ENCODE measurements at places on chromosomes 2 and 18.

- DNase-seq, result no peak
Measured at GRCh38 chr2:46009772-46010171, 287.4 kb upstream of the EPAS1 start.

DNA sequence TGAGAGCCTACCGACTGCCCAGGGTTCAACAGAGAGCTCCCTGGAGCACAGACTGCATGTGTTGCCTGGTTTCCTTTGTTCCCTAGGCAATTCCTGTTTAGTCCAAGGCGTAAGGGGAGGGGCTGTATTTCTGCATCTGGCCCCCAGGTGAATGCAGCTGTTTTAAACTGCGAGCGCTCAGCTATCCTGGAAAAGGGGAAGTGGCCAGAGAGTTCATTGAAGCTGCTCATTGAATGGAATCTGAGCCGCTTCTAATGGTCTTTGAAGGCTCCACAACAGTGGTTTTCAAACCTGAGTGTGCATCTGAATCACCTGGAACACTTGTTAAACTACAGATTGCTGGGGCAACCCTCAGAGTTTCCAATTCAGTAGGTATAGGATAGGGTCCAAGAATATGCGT, 18.1 kb downstream of the MAPK4 start:
- no peak for DNase-seq

DNA sequence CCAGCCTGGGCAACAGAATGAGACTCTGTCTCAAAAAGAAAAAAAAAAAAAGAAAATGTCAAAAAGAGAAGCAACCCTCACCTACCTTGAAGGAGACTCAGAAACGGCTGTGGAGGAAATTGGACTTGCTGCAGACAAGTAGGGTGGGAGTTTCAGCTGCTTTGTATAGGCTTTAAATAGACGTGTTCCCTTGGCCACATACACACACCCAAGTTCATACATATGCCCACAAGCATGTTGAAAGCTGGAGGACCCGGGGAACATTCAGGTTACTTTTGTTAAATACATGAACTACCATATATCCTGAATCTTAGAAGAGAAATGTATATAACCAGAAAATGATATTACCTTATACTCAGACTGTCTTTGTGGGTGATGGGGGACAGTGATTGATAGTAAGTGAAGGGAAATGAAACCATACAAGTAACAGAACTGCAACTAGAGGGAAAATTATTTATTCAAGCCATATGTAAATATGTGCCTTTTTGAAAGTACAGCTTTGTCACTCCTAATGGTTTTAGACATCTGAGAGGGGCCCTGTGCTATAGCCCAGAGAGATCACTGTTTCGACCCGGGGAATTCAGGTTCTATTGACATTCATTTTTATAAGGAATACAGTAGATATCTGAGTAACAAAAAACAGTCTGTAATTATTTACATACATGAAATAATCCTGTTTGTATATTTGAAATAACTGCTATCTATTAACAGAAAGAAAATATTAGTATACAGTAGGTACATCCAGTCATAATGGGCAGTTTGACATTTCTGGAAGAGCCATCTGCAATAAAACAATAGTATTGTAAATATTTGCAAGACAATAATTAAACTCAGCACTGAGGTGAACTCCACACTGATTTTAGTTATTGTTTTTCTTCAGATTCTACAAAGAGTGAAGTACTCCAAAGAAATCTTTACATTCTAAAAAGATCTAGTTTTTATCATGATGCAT, 48.0 kb upstream of the TGIF1 start:
- DNase-seq, result no peak

DNA sequence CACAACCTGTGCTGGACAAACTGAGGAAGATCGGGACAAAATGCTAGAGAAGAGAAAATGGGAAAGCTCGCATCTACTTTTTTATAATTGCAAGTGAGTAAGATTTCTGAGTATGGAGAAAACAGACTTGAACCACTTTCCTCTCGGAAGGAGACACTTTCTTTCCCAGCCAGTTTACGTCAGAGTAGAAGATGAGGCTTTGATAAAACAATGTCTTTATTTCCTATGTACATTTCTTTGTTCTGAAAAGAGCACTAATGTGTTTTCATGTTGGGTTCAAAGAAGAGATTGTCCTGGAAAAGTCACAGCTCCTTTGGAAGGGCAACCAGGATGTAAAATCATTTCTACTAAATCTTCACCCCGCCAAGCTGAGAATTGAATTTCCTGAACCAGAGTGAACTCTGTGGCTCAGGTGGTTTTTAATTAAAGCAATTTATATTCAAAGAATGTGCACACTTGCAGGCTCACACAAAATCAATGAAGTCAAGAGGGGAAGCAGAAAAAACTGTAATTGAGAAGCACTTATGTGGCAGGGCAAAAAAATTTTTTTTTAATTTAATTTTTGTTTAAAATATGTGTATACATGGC, 23.4 kb upstream of the ITGA6 start:
- no peak for DNase-seq

DNA sequence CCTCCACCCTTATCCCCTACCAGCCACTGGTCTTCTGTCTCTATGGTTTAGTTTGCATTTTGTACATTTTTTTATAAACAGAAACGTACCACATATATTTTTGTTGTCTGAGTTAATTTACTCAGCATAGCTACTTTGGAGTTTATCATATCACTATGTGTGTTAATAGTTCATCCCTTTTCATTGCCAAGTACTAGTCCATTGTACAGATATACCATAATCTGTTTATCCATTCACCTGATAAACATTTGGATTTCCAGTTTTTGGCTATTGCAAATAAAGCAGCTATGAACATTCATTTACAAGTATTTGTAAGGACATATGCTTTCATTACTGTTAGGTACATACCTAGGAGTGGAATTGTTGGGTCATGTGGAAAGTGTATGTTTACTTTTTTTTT, 123.6 kb downstream of the RHBDD1 start:
- DNase-seq, result no peak

GRCh38 chr2:207594264-207594663, 30.9 kb downstream of the METTL21A start:
- no peak for DNase-seq

DNA sequence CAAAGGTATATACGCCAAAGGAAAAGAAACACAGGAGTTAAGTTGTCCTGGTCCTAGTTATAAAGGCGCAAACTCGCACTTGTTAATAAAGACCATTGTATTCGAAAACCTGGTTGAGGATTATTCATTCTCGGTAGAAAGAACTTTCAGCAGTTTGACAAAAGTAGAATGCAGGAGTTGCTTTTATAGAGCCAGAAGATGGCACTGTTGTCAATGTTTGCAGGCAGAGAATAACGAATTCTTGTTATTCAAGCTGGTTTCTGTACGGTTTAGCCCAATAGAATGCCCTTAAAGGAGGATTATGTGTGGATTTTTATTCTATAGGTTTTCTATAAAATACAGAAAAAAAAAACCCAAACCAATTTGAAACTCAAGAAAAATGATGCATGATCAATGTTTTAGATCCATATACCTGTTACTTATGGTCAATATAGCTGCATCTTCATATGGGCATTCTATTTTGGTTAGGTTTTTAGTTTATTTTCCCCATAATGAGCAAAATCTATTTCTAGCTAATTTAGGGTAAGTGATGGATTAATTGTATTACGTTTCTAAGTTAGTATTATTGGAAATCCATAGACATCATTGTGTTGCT, 510.3 kb downstream of the PLCL1 start:
- DNase-seq, result no peak

DNA sequence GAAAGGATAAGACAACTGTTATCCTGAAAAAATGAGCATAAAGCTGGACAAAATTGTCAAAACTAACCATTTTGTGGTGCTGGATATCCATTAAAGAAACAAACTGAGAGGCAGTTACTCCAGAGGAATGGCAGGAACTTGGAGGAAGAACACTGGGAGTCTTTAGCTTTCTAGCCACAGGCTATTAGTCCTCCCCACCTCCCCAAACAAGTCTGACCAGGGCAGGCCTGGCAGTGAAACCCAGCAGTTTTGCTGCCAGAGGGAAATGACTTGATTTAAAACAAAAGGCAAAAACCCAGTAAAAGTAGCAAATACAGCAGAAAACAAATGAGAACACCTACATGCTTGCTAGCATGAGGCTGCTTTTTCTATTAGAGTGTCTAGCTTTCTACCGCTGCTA, 34.9 kb downstream of the OSBPL1A start:
- no peak for DNase-seq

- no peak for DNase-seq
Measured at GRCh38 chr2:71856773-71857525, 290.7 kb downstream of the CYP26B1 start.

DNA sequence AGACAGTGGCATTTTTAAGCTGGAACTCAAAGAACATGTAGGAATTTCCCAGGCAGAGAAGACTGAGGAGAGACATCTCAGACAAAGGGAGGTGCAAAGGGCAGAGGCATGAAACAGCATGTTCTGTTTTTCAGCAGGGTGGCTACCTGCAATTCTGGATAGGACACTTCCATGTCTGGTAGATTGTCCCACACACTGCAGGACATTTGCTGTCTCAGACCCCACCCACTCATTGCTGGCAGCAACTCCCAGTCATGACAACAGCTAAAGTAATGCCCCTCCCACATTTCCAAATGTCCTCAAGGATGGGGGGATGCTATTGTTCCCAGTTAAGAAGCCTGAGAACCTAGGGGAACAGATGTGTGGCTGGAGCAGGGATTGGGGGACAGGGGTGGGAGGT, 40.8 kb downstream of the ANKRD44 start:
- DNase-seq, result no peak

- DNase-seq, result no peak
Measured at GRCh38 chr18:46756025-46756558, 761 bp downstream of the ST8SIA5 start.
